ENCODE measurements at places on chromosomes 2 and 18.

GRCh38 chr2:161344692-161345091 lies 36.5 kb downstream of the PSMD14 start:
- DNase-seq = no peak

GRCh38 chr2:238966072-238966937 lies 118.4 kb downstream of the TWIST2 start:
- no peak for DNase-seq

GRCh38 chr18:61988100-61988499 lies 95.3 kb upstream of the RNF152 start:
- no peak for DNase-seq

GRCh38 chr18:55375930-55376329 lies 212.1 kb downstream of the TCF4 start:
- DNase-seq = no peak

DNA sequence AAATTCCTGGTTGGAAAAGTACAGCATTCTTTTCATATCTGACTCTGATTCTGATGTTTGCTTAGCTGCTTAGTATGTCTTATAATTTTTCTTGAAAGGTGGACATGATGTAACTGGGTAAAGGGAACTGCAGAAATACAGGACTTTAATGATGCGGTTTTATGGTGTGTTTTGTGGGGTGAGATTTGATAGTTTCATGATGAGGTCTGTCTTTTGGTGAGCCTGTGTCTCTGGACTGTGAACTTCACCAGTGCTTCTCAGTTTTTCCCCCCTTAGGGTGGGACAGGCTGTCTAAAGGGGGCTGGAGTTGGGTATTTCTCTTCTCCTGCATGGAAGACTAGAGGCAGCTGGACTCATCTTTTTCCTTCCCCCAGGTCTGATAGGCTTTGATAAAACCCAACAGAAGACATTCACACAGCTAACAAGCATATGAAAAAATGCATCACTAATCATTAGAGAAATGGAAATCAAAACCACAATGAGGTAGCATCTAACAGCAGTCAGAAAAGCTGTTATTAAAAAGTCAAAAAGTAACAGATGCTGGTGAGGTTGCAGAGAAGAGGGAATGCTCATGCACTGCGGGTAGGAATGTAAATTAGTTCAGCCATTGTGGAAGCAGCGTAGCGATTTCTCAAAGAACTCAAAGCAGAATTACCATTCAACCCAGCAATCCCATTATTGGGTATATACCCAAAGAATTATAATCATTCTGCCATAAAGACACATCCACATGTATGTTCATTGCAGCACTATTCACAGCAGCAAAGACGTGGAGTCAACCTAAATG lies 77.6 kb downstream of the EPC2 start:
- no peak for DNase-seq

DNA sequence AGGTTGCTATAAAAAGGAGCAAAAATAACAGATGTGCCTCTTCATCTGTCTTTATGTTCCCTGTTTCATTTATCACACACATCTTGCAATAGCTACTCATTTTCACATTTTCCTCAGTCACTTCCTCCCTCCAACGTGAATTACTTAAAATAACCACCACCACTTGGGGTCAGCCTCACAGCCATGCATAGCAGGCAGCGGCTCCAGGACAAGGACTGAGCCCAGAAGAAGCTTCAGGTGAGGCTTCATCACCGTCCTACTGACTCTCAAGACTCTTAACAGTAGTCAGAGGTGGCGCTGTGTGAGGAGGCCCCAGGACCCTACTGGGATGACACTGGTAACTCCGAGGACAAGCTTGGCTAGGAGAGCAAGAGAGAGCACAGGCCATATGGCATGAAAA lies 15.5 kb upstream of the ST8SIA5 start:
- DNase-seq = no peak

DNA sequence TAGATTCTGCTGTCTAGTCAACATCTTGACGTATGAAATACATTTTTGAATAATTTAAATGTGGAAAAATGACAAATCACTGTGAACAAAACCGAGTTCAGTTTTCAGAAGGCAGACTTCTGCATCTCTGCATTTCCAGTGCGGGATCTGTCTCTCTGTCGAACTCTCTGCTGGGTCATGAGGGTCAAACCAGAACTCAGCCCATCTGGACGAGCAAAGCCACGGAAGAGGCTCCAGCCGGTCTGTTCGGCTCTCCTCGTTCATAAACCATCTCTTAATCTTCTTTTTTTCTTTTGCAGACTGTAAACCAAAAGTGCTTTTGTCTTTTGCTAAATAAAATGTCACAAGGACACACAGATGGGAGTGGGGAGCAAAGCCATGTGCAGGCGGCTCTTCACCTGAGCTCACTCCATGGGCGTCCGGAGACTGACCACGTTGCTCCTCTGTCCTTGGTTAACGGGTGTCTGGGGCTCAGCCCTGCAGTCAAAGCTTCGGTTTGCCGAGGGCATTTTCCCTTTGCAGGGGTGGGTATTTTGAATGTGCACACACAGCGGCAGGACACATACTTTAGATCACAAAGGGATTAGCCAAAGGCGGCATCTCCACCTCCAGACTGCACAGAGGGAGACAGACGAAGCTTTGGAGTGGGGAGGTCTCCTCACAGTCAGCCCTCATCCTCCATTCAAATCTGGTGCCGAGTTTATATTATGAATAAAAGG lies 737.9 kb upstream of the SALL3 start:
- DNase-seq = no peak

DNA sequence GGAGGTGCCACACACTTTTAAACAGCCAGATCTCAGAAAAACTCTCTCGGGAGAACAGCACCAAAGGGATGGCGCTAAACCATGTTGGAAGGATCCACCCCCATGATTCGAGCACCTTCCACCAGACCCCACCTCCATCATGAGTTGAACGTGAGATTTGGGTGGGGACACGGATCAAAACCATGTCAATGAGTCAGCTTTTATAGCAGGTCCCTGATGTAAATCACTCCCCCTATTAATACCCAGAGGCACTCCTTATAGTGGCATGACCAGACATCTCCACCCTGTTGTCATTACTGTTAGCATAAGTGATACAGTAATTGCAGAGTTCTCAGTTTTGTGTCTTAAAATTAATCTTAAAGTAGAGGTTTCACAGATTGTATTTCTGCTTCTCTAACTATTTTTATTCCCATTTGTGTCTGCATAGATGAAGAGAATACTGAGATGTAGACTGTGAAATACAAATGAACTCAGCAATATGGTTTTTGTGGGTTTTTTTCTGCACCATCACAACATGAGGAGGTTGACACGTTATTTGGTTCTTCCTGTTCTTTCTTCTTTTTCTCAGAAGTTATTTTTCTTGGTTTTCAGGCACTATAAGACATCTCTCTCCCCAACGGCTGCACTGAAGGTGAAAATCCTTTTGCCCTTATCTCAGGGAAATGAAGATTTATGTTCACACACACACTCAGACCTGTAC lies 218.2 kb downstream of the ARL4C start:
- DNase-seq = no peak

DNA sequence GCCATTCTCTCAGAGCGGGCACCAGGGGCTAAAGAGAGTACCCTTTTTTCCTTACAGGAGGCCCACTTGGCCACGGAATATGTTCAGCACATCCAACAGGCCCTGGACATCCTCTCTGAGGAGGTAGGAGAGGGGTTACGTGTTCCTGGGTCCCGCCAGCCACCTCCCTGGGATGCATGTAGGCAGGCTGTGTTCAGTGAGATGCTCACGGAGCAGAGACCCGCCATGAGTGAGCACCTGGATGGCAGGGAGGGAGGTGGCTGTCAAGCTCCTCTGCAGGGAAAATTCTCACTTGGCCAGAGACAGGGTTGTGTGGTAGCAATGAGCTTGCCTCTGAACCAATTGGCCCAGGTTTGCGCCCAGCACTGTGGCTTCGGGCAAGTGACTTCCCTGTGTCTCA lies 123.1 kb upstream of the PPP1CB start:
- DNase-seq = no peak

DNA sequence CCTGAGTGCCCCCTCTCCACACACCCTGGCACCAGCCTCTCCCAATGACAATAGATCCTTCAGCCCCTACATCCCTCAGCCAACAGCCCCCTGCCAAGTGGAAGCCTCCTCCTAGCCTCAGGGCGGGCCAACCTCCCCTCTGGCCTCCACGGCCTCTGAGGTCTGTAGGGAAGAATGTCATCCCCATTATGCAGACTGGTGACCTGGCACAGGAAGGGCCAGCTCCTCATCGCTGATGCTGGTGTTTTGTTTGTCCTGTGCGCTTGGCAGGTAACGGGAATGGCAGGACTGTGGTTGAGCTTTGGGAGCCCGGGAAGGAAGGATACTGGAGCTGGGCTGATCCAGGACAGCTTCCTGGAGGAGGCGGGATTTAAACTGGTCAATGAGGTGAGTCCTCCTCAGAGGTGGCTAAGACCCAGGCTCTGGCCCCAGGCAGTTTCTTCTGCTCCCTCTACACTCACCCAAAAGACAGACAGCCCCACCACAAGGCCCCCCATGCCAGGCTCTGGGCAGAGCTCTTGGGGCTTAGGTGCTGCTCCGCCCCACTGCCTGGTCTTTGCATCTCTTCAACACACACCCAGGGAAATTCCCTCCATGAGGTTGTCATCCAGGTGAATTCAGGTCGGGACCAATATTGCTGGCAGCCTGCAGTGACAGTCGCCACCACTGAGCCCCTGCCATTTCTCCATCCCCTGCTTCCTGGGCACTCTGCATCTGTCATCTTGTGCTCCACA lies 75.2 kb upstream of the SMAD7 start:
- DNase-seq = no peak

GRCh38 chr2:100350661-100351185 lies 28.4 kb upstream of the LONRF2 start:
- DNase-seq = no peak

GRCh38 chr2:232362174-232362900 lies 16.2 kb upstream of the ALPP start:
- no peak for DNase-seq

DNA sequence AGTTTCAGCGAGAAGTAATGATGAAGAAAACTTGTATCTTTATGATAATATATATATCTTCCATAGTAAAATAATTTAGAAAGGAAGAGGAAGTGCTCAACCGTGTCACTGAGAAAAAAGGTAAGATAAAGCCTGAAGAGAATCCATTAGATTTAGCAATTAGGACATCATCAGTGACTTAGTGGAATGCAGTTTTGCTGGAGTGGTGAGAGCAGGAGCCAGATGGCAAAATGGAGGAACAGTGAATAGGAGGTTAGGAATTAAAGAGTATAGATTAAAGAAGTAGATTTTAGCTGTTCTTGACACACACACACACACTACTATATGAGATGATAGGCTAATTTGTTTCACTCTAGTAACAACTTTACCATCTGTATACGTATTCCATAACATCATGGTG lies 157.1 kb upstream of the EPC2 start:
- DNase-seq = no peak

- DNase-seq = no peak
Measured at GRCh38 chr2:70328921-70329561, 27.2 kb upstream of the FAM136A start.

- no peak for DNase-seq
Measured at GRCh38 chr2:199812493-199812892, 38.5 kb downstream of the FTCDNL1 start.

DNA sequence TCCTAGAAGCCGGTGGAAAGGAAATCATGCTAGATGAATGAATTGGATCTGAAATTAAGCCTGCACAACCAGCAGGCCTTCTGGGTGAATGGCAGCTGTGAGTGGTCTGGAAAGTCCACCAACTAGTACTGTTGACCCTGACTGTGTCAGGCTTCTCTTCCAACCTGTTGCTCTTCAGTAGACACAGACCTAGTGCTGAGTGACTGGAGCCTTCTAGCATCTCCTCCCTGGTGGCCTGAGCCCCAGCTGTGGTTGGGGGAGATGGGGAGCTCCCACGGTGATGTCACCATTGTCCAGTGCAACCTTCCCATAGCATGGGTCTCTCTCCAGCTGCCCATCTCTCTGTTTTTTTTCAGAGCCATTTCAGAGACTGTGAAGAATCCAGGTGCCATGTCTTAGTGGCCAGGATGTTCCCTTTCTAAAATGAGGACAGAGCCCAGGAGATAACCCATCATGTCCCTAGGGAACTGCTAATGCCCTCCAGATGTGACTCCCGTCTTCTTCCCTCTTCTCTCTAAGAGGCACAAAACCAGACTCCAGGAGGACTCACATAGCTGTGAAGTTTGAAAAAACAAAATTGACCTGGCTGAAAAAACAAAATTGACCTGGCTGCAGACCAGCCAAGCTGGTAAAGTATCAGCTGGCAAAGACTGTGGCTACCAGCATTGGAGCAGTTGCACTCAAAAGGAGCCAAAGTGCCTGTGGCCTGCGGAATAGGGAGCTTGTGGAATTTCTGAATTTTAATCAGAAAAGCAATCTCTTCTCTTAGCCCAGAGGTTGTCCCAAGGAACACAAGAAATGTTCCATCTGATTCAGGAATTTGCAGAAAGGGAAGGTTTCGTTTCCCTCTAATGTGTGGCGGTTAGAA lies 67.4 kb upstream of the RPL31 start:
- DNase-seq = no peak

GRCh38 chr2:88813612-88814011 lies 122.1 kb downstream of the RPIA start:
- no peak for DNase-seq

GRCh38 chr2:182077023-182077422 lies 91.4 kb downstream of the PPP1R1C start:
- no peak for DNase-seq

DNA sequence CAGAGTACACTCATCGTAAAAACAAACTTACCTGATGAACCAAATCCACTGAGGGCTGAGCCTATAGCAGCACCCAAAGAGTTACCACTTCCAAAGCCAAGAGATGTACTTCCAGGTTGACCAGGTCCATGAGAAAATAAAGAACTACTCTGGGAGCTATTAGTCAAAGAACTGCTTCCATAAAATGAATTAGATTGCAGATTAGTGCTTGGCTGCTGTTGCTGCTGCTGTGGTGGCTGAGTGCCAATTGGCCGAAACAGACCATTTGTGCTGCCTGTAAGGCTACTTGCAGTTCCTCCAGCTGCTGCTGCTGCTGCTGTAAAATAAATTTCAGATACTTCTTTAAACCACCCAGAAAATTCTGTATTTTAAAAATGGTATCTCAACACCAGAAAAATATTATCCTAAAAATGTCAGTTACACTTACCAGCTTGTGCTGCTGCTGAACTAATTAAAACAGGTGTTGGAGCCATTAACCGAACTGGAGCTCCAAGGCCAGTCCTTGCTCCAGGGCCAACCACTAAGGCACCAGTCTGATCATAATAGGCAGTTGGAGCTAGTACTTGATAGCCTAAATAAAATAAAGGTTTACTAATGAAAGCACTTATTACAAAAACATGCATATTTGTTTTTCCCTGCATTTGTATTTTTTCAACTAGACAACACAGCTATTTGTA lies 58.1 kb upstream of the SDC1 start:
- DNase-seq = no peak

GRCh38 chr2:219645631-219646527 lies 18.4 kb downstream of the SLC4A3 start:
- DNase-seq = no peak

- no peak for DNase-seq
Measured at GRCh38 chr18:52992041-52992440, 652.0 kb downstream of the DCC start.

- DNase-seq = no peak
Measured at GRCh38 chr2:124678043-124678442, 653.0 kb downstream of the CNTNAP5 start.
